ENCODE measurements at places on chromosomes 3 and 15. TPM values are rescaled to one million over a fixed set of nuclear protein-coding genes. Genes with fewer than 3 reads are reported as not detected.

The HIGD2B gene
- total RNA-seq: not detected

The FSIP1 gene
- 2.0 TPM for total RNA-seq

The ADGRG7 gene
- total RNA-seq: 51.3 TPM

The ANKRD34C gene
- total RNA-seq: not detected

The CKMT1A gene
- total RNA-seq: not detected

The POC1A gene
- 14.2 TPM for total RNA-seq

All from MG63 (cell line).